ENCODE measurements at places on chromosomes 6 and 20.

DNA sequence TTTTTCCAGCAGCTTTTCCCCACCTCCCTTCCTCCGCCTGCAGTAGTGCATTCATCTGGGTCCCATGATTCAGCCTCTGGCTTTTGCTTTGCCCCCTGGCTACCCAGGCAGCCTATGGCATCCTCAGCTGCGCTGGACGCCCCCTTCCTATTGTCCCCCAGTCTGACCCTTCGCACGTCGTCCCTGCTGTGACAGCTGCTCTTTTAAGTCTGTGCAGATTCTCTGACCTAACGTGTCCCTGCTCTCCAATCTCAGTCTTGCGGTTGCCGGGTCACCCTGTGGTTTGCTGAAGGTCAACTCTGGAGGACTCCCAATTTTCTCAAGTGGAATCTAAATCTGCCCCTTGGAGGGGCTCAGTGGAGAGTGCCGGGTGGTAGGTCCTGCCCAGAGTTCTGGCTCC lies 294.3 kb downstream of the CDC5L start:
- H3K36me3 ChIP-seq, result no peaks in the 10 kb centered on the region
- peaks cover 26% of the 10 kb centered on the region for H3K4me1 ChIP-seq
- no peak for DNase-seq
- no peak overlapping the region for H3K4me3 ChIP-seq
- H3K27ac ChIP-seq, result no peak overlapping the region
- H3K27me3 ChIP-seq, result peaks cover 7% of the 10 kb centered on the region

- peaks cover 5% of the 10 kb centered on the region for H3K27me3 ChIP-seq
- no peak overlapping the region for H3K27ac ChIP-seq
- H3K4me3 ChIP-seq, result no peak overlapping the region
- H3K36me3 ChIP-seq, result no peaks in the 10 kb centered on the region
- no peak for DNase-seq
Observed at GRCh38 chr6:8556370-8557013, 121.1 kb upstream of the SLC35B3 start.

- peaks cover 63% of the 10 kb centered on the region for H3K36me3 ChIP-seq
- H3K27me3 ChIP-seq, result no peaks in the 10 kb centered on the region
- H3K27ac ChIP-seq, result peak overlapping the region; percentile 89
- no peak for DNase-seq
Observed at GRCh38 chr6:52511572-52512151, 65.2 kb downstream of the TRAM2 start.

DNA sequence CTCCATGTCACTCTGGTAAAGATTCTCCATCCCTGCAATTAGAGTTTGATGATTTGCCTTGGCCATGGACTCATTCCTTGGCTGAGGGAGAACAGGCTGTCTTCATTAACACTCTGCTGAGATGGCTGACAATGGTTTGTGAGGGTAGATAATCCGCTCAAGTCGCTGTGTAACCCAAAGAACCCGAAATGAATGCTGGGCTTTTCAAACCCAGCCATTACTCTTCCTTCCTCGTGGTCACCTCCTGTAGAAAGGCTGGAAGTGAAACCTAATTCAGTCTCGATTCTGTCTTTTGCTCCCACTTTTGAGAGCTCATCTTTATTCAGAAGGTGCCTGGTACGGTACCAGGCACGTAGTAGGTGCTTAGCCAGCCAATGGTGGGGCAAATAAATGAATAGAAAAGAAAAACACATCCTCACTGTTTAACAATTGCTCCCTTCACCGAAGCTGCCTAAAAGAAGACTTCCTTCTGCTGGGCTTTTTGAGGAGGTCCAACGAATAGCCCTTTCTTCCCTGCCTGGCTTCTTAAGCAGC lies 190.2 kb downstream of the BCAS1 start:
- H3K4me3 ChIP-seq, result no peak overlapping the region
- H3K27me3 ChIP-seq, result peaks cover 18% of the 10 kb centered on the region
- no peak for DNase-seq
- H3K4me1 ChIP-seq, result peaks cover 45% of the 10 kb centered on the region
- no peak overlapping the region for H3K27ac ChIP-seq

GRCh38 chr6:148296771-148297170 lies 45.9 kb upstream of the SASH1 start:
- H3K36me3 ChIP-seq, result no peaks in the 10 kb centered on the region
- peaks cover 28% of the 10 kb centered on the region for H3K4me1 ChIP-seq
- no peak overlapping the region for H3K27ac ChIP-seq
- H3K4me3 ChIP-seq, result no peak overlapping the region
